ENCODE measurements at places on chromosomes 2 and 18.
A peak's percentile ranks its signal among the peaks of the same experiment; 100 is the strongest.

- no peaks in the 10 kb centered on the region for H3K27me3 ChIP-seq
- H3K27ac ChIP-seq = no peak overlapping the region
These were observed 10.1 kb upstream of the NEU4 start for GRCh38 chr2:241798631-241799521.

DNA sequence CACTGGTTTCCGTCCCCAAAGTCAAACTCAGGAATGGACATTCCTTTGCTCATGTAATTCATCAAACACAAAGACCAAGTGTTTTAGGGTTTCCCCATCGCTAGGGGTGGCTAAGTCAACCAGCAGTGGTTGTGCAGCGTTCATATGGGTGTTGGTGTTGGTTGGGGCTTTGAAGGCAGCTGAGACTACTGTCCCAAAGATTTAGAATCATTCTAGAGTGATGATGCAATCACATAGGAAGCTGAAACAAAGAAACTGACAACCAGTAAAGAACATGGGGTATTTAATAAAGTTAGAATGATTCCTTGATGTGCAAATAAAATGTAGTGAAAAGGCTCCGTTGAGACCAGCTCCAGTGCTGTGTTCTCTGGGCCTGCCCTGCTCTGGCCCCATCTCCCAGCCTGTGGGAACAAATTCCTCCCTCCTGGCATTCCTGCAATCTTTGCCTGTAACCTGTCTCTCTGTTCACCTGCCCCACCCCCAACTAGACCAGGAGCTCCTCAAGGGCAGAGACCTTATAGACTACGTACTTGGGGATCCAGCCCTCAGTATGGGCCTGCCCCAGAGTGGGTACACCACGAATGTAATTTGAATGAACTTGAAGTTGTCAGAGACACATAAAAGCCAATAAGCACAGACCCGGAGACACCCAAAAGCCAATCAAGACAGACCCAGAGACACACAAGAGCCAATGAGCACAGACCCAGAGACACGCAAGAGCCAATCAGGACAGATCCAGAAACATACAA, 191.7 kb upstream of the TWIST2 start:
- no peak for DNase-seq
- no peak overlapping the region for H3K4me3 ChIP-seq
- no peaks in the 10 kb centered on the region for H3K36me3 ChIP-seq
- no peaks in the 10 kb centered on the region for H3K4me1 ChIP-seq
- no peaks in the 10 kb centered on the region for H3K27me3 ChIP-seq

DNA sequence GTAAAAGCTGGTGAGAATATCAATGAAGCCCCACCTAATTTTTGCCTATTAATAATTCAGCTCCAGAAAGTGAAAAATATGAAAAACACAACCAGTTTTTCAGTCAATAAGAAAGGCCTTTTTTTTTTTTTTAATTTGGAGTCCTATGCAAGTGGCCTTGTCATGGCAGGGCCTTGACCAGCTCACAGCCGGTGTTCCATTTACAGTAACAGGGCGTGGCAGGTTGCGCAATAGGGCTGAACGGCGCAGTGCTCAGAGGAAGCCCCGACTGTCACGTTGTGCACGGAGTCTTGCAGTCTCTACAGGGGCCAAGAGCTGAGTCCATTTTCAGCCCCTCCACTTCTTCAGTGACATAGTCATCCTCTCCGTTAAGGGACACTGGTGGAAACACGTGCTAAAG, 184.1 kb upstream of the FN1 start:
- H3K4me3 ChIP-seq = no peak overlapping the region
- H3K36me3 ChIP-seq = no peaks in the 10 kb centered on the region
- H3K4me1 ChIP-seq = no peaks in the 10 kb centered on the region
- H3K27me3 ChIP-seq = no peaks in the 10 kb centered on the region
- DNase-seq = no peak
- no peak overlapping the region for H3K27ac ChIP-seq

GRCh38 chr2:37379881-37380296, 35.5 kb downstream of the QPCT start:
- no peak for DNase-seq
- no peaks in the 10 kb centered on the region for H3K36me3 ChIP-seq
- peaks cover 10% of the 10 kb centered on the region for H3K4me1 ChIP-seq
- H3K4me3 ChIP-seq = no peak overlapping the region
- no peak overlapping the region for H3K27ac ChIP-seq

- no peaks in the 10 kb centered on the region for H3K4me1 ChIP-seq
- no peaks in the 10 kb centered on the region for H3K27me3 ChIP-seq
- H3K27ac ChIP-seq = no peak overlapping the region
- H3K4me3 ChIP-seq = no peak overlapping the region
These were observed 840.1 kb upstream of the ID2 start for GRCh38 chr2:7841751-7842150.

- no peak overlapping the region for H3K27ac ChIP-seq
- H3K36me3 ChIP-seq = no peaks in the 10 kb centered on the region
- H3K27me3 ChIP-seq = no peaks in the 10 kb centered on the region
- no peaks in the 10 kb centered on the region for H3K4me1 ChIP-seq
- H3K4me3 ChIP-seq = no peak overlapping the region
- DNase-seq = no peak
These were observed 78.7 kb upstream of the RGPD5 start for GRCh38 chr2:109715313-109715805.

- no peaks in the 10 kb centered on the region for H3K4me1 ChIP-seq
- H3K27ac ChIP-seq = peak overlapping the region; percentile 96
- no peaks in the 10 kb centered on the region for H3K27me3 ChIP-seq
- H3K4me3 ChIP-seq = peak overlapping the region; percentile 98
- DNase-seq = peak; percentile 41
These were observed 591 bp downstream of the ASXL2 start for GRCh38 chr2:25877431-25878360.

DNA sequence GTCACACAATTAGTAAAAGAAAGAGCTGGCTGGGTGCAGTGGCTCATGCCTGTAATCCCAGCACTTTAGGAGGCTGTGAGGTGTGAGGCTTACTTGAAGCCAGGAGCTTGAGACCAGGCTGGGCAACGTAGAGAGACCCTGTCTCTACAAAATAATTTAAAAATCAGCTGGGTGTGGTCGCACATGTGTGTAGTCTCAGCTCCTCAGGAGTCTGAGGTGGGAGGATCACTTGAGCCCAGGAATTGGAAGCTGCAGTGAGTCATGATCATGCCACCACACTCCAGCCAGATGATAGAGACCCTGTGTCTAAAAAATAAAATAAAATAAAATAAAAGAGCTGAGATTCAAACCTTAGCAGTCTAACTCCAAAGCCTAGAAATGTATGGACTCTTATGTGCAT, 39.0 kb upstream of the NEDD4L start:
- no peaks in the 10 kb centered on the region for H3K27me3 ChIP-seq
- no peak overlapping the region for H3K4me3 ChIP-seq
- H3K36me3 ChIP-seq = no peaks in the 10 kb centered on the region
- H3K27ac ChIP-seq = no peak overlapping the region
- H3K4me1 ChIP-seq = no peaks in the 10 kb centered on the region

GRCh38 chr18:48230467-48231113, 178.6 kb downstream of the ZBTB7C start:
- H3K27ac ChIP-seq = no peak overlapping the region
- no peaks in the 10 kb centered on the region for H3K27me3 ChIP-seq
- peaks cover 12% of the 10 kb centered on the region for H3K4me1 ChIP-seq

GRCh38 chr2:238835726-238836301, 12.1 kb upstream of the TWIST2 start:
- no peaks in the 10 kb centered on the region for H3K36me3 ChIP-seq
- no peak overlapping the region for H3K4me3 ChIP-seq
- H3K27ac ChIP-seq = no peak overlapping the region
- H3K27me3 ChIP-seq = no peaks in the 10 kb centered on the region
- no peaks in the 10 kb centered on the region for H3K4me1 ChIP-seq
- no peak for DNase-seq

DNA sequence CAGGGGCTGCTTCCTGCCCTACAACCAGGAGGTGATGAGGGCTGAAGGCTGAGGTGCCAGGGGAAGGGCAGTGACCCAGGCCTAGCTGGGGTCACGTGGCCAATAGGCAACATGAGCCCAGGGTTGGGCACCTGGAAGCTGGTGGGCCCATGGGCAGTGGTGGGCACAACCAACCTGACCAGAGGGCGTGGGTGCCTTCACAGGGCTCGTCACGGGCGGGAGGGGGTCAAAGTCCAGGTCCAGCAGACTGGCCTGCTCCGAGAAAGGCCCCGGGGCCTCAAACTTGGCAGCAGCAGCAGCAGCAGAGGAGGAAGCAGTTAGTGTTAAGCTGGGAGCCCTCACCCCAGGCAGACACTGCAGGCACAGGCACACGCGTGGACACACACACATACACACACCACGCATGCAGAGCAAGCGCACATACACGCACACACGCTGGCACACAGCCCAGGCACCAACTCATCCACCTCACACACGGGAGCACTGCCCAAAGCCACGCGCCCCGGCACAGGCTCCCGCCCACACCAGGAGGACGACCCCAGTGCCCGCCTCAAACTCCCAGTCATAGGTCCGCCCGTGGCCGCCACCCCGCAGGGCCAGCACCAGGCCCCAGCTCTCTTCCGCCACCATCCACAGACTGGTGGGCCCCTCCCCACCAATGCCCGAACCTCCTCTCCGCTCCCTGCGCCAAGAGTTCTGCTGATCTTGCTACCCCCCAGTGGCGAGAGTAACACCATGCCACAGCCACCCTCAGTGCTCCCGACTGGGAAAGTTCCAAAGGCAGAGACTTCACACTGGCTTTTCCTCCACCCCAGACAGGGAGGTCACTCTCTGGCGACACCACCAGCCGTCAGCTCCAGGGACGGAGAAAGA, 53.0 kb downstream of the BIN1 start:
- no peak for DNase-seq
- H3K4me3 ChIP-seq = no peak overlapping the region
- H3K27me3 ChIP-seq = no peaks in the 10 kb centered on the region
